Hepatic stellate cell (primary cell): ENCODE measurements at places on chromosomes 6 and 20.

GRCh38 chr20:7692478-7692877 lies 247.8 kb downstream of the HAO1 start:
- DNase-seq: no peak

- DNase-seq: no peak
These were observed 485 bp upstream of the RTF2 start for GRCh38 chr20:56467968-56468315.

DNA sequence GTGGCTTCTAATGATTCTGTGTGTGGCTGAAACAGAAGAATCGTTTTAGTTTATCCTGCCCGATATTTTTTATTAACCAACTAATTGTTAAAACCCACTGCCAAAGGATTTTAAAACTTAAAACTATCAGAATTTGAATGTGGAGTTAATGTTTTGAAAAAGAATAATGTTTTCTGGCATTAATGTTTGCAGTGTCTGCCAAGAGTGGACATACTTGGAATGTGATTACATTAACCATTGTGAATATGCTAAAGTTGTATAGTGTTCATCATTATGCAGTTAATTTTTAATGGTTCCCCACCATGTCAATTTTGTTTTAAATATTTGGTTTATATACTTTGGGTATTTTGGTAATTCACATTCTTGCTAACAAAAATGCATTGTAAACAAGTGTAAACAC lies 24.4 kb downstream of the DCBLD1 start:
- DNase-seq: no peak

GRCh38 chr6:48990739-48991138 lies 472.3 kb downstream of the MMUT start:
- DNase-seq: no peak

GRCh38 chr6:36109092-36109491 lies 21.2 kb upstream of the MAPK13 start:
- DNase-seq: no peak

DNA sequence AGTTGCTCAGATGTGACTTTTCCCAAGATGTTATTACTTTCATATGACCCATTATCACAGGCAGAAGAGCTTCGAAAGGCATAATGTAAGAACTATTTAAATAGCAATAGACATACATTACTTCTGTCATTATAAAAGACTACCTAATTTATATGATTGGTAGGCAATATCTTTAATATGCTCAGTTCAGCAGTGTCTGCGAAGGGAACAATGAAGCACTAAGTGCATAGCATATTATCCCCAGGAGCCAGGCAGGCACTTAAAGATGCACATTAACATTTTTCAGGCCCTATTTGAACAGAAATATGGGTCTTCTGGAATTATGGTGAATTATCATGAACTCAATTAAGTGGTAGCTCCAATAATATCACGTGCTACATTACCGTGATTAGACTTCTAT lies 217.8 kb downstream of the EPM2A start:
- no peak for DNase-seq

GRCh38 chr6:90936286-90936685 lies 349.4 kb upstream of the MAP3K7 start:
- DNase-seq: no peak

GRCh38 chr6:112013051-112013450 lies 40.9 kb upstream of the CCN6 start:
- DNase-seq: no peak

- DNase-seq: no peak
These were observed 71.4 kb upstream of the CST7 start for GRCh38 chr20:24877652-24878051.

DNA sequence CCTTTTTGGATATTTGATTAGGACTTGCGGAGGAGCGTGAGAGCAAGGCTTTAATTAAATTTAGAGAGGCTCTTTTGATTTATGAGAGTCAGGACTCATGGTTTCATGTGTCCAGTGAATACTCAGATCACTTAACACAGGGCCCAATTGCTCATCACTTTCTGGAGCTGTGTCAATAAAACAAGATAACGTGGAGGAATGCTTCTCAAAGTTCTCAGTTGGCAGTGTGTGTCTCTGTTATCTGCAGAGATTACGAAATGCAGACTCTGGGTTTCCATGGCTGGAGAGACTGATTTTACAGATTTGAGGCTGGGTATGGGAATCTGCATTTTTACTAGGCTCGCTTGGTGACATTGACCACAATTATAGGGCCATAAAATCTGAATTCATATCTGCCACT lies 335.8 kb upstream of the FLRT3 start:
- DNase-seq: no peak

GRCh38 chr20:50146214-50146613 lies 7.3 kb downstream of the PEDS1 start:
- DNase-seq: no peak

DNA sequence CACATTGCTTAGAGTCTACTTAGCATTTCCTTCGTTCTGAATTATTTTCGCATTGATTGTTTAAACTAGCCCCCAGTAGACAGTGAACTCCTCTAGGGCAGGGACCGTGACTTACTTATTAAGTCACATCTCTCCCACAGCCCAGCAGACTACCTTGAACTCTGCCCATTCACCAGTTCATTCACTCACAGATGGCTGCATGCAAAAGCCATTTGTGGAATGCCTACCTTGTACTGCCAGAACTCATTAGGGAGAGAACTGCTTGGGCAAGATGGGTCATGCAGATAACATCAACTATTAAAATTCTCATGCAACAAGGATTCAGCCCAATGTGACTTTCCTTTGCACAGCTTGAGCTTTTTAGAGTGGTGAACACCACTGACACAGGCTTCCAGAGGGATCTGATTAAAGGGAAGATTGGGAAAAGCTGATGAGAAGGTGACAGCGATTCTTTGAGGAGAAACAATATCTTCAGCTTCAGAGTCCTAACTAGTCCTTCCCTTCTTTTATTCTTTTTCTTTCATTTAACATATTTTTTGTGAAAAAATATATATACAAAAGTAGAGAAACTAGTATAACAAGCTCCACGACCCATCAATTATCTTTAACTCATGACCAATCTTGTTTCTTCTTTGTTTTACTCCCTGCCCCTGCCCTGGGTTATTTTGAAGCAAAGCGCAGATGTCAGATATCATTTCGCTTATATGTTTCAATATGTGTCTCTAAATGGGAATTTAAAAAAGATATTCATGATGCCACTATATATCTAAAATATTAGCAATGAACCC lies 273.9 kb downstream of the CDC5L start:
- no peak for DNase-seq

DNA sequence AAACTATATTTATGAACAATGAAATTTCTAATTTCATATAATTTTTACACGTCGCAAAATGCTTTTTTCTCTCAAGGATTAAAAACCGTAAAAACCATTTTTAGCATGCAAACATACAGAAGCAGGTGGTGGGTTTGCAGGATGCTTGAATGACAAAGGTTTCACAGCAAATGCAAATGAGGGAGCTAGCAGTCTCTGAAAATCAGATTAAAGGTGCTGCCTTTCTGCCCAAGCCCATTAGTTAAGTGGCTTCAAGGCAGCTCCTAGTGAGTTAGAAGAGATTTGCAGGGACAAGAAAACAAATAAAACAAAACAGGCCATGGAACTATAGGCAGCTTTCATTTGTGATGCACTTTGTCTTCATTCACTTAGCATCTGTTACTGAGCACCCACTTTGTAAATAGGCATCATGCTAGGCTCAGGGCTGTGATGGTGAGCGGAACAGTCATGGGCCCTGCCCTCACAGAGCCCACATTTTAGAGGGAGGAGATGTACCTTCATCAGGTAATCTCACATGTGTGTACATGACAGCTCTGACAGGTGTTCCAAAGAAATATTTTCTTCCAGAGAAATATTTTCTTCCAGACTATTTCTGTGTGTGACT lies 29.5 kb downstream of the NAPB start:
- DNase-seq: no peak

GRCh38 chr6:53815381-53816119 lies 20.7 kb downstream of the LRRC1 start:
- no peak for DNase-seq

- DNase-seq: no peak
These were observed 66.2 kb upstream of the MTHFD1L start for GRCh38 chr6:150799276-150799805.

GRCh38 chr6:170480050-170480692 lies 72.9 kb downstream of the PSMB1 start:
- peak; percentile 31 for DNase-seq

GRCh38 chr6:158069800-158070195 lies 88.1 kb downstream of the SYNJ2 start:
- peak; percentile 74 for DNase-seq

- DNase-seq: peak; percentile 85
These were observed 5.2 kb downstream of the SIRPA start for GRCh38 chr20:1900321-1900801.

DNA sequence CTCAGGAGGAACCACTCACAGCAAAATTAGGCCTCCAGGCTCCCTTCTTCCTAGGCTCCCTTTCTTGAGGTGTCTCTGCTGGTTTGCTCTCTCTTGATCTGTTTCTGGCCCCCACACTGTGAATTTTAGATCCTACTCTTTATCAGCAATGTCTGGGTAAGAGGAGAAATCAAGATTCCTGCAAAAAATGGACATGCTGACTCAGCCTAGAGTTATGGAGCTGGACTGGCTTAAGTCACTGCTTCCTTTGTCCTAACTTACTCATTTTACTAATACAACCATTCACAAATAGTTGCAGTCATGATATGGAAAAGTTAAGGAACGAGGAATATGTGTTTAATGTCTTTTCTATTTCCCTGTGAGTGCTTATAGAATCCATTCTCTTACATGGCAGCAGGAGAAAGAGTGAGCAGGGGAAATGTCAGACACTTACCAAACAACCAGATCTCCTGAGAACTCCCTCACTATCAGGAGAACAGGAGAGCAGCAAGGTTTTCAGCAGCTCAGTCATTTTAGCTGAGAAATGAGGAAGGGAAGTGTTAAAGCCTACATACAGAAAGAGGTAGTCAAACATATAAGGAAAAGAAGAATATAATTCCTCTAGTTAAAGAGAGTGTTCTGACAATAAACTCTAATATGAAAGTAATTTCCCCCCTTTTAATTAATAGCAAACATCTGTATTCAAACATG lies 160.8 kb downstream of the PDE7B start:
- DNase-seq: peak; percentile 37

- DNase-seq: peak; percentile 62
These were observed 35.0 kb downstream of the FAM50B start for GRCh38 chr6:3884007-3884745.

GRCh38 chr20:61903575-61904340 lies 161.9 kb downstream of the TAF4 start:
- no peak for DNase-seq

DNA sequence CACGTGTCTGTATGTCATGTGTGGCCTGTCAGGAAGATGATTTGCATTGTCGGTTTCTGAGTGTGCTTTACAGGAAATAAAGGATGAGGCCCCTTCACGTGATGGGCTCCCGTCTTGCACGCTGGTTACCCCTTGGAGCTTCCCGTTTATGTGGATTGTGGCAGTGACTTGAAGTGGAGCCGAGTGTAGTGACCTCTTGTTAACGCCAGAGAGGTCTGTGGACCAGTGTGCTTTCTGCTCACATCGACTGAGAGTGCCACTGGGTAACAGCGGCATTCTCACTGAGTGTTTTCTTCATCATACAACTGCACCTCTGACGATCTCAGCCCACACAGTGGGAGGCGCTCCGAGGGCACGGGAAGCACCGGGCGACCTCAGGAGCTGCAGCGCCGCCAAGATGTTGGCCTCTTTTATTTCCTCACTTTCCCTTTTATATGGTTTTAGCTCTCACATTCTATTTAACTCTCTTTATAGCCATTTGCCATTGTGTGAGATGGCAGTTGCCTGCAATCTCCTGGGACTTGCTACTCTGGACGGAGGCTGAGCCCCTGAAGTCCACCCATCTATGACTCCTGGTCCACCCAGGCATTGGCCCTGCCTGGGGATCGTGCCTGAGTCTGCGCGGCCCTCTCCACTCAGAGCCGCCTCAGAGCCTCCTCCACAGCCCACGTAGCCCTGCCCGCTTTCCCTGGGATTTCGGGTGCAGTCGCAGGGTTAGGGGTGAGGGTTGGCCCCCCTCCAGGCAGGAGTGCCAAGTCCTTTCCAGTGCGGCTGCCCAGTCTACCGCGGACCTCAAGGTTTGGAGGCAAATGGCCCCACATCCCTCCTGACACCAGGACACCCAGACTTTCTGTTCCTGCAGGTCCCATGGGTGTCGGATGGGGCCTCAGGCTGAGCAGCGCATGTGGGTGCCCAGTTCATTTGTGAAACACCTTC lies 238.9 kb downstream of the ERMARD start:
- no peak for DNase-seq

GRCh38 chr6:23890543-23891227 lies 235.3 kb upstream of the NRSN1 start:
- no peak for DNase-seq

GRCh38 chr6:30626484-30627366 lies at the start of gene ATAT1:
Gene ATAT1, plus strand, starts transcription at chr6:30626874.
- peak; percentile 86 for DNase-seq

DNA sequence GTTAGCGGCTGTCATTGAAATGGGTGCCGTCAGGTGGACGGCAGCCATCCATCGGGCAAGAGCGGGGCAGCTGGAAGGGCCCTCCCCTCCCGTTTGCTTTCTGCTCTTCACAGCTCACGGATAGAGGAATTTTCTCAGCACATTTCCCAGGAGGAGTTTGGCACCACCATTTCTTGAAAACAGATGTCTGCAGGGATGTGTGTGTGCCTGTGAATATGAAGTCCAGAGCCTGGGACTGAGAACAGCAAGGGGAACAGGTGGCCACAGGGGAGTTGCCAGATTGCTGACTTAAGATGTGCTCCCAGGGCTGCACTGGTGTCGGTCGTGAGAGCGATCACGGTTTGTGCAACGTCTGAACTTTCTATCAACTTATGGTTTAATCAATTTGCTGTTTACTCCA lies 22.1 kb upstream of the ECI2 start:
- no peak for DNase-seq

DNA sequence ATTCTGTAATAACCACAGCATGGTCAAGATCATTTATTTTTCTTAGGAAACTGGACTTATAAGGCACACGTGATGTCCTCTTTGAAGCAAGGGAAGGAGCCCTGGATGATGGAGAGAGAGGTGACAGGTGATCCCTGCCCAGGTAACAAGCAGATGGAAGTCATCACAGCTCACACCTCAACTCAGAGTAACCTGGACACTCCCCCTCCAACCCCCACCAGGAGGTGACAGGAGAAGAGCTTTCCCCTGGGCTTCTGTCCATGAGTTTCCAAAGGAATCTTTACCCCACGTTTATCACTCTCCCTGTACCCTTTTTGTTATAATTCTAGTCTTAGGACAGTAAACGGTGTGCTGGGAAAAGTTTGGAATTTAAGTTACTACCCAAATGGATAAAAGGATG lies 28.4 kb downstream of the ZNF334 start:
- DNase-seq: no peak

DNA sequence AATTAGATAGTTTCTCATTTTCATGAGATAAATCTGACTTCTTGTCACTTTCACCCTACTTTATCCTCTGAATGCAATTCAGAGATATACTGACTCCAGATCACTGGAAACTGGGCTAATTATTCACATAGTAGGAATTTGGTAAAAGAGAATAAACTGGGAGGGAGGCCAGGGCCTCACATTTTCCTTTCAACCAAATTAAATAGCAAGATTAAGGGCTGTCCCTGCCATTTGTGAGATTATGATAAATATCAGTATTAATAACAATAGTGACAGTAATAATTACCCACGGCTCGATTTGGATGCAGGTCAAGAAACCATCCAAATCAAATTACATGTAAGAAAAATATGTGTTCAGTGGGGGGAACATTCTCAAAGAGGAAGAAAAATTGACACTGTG lies 140.5 kb downstream of the CD83 start:
- DNase-seq: no peak

GRCh38 chr20:10447028-10447427 lies 11.9 kb downstream of the SLX4IP start:
- DNase-seq: peak; percentile 52
